Stimulated activated CD8-positive, alpha-beta memory T cell treated with anti-CD3 and anti-CD28 coated beads, Interleukin-15, amount 100 ng/mL, for 48 hours (primary cell): ENCODE measurements at places on chromosomes 7 and 10.

GRCh38 chr10:4001811-4002210 lies 216.8 kb upstream of the KLF6 start:
- no peak for DNase-seq

GRCh38 chr7:143495851-143496250 lies 18.2 kb downstream of the TAS2R41 start:
- no peak for DNase-seq

DNA sequence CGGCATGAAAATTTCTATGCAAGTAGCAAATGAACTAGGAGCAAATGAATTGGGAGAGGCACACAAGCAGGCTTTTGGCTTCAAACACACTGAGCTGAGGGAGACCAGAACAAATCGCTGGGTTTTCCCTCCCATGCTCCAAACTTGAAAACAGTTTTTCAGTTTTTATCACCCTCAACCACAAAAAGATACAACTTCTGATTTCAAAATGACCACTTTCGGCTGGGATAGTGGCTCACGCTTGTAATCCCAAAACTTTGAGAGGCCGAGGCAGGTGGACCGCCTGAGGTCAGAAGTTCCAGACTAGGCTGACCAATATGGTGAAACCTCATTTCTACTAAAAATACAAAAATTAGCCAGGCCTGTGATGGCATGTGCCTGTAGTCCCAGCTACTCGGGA lies 9.0 kb upstream of the CHUK start:
- no peak for DNase-seq

GRCh38 chr10:124926548-124926947 lies 15.4 kb upstream of the ZRANB1 start:
- DNase-seq = no peak

DNA sequence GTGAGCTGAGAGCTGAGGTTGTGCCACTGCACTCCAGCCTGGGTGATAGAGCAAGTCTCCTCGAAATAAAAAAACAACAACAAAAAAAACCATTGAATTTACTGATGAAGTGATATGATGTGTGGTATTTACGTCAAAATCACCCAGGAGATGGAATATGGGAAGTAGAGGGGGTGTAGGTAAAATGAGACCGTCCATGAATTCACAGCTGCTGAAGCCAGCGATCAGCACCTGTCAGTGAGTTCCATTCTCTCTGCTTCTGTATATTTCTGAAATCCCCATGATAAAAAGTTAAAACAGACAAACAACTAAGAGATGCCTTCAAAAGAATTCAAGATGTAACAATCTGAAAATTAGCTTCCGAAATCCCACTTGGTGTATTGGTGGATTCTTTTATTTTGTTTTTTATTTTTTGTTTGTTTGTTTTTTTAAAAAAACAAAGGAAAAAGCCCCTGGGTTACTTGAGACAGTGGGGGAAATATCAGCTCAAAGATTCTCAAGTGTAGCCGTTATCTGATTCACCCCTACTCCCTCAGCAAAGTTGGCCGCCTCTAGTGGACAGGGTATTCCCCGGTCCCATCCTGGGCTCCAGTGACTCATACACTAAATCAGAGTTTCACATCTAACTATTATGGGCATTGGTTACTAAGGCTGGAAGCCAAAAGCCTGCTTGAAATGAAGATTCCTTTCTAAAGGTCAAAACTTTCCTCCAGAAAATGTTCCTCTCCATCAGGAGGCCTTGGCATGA lies 76.4 kb downstream of the MAP3K8 start:
- peak; percentile 47 for DNase-seq

GRCh38 chr10:69914398-69915214 lies 112.9 kb downstream of the COL13A1 start:
- DNase-seq = peak; percentile 22

- DNase-seq = no peak
Observed at GRCh38 chr7:133556048-133556447, 303.2 kb downstream of the EXOC4 start.

- DNase-seq = no peak
Observed at GRCh38 chr10:101507828-101508227, 80.2 kb downstream of the POLL start.

GRCh38 chr10:76463111-76463510 lies 1031.7 kb downstream of the LRMDA start:
- DNase-seq = no peak

GRCh38 chr10:8052341-8052955 lies 2.0 kb upstream of the GATA3 start:
- no peak for DNase-seq

- no peak for DNase-seq
Observed at GRCh38 chr10:83991986-83992753, 147.1 kb upstream of the GHITM start.

GRCh38 chr10:6052247-6053221 lies 9.6 kb downstream of the IL2RA start:
- peak; percentile 79 for DNase-seq

- DNase-seq = no peak
Observed at GRCh38 chr7:129858490-129858889, 94.3 kb downstream of the UBE2H start.

DNA sequence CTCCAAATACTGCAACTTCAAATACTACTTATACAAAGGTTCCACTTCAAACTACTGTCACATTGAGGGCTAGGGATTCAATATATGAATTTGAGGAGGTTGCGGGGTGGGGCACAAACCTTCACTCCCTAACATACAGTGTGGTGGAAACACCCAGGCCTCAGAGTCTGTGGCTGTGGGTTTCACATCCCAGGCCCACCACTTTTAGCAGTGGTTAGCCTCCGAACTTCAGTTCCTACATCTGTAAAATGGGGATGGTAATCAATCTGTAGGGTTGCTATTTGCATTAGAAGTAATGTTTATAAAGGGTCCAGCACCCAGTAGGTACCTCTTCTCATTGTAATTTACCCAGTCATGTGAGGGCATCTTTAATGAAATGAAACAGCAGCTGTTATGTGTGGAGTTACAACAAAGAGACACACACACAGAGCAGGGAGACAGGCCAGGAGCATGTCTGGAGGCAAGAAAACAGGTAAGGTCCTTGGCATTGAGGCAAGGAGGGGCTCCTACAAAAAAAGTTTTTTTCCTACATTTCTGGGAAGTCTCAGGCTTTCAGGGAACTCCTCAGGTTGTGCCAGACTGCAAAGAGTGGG lies 570.9 kb downstream of the LRMDA start:
- DNase-seq = no peak
